Endothelial cell (in vitro differentiated cells): ENCODE measurements at places on chromosomes 5 and 9.

- DNase-seq: no peak
Observed at GRCh38 chr9:109914280-109915027, 134.5 kb downstream of the PALM2AKAP2 start.

- no peak for DNase-seq
Observed at GRCh38 chr5:89729623-89730301, 679.8 kb downstream of the CETN3 start.

- DNase-seq: no peak
Observed at GRCh38 chr5:3027185-3027865, 275.8 kb upstream of the IRX2 start.

DNA sequence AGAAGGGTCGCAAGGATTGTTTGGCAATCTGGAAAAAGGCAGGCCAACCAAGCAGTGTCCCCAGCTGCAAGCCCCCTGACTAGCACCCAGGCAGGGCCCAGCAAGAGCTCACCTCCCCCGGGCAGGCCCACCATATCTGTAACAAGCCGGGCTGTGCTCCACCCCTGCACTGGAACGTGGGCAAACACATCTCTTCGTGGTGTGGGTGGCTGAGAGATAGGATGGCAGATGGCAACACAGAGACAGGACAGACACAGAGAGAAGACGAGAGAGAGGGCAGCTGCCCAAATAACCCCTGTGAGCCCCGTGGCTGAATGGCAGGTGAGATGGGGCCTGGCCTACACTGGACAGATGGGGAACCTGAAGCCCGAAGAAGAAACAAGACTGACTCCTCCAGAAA, 9.4 kb downstream of the BBLN start:
- no peak for DNase-seq

GRCh38 chr9:97908705-97909104, 13.6 kb downstream of the TRMO start:
- DNase-seq: no peak

GRCh38 chr5:38831909-38832308, 13.9 kb upstream of the OSMR start:
- peak; percentile 37 for DNase-seq

DNA sequence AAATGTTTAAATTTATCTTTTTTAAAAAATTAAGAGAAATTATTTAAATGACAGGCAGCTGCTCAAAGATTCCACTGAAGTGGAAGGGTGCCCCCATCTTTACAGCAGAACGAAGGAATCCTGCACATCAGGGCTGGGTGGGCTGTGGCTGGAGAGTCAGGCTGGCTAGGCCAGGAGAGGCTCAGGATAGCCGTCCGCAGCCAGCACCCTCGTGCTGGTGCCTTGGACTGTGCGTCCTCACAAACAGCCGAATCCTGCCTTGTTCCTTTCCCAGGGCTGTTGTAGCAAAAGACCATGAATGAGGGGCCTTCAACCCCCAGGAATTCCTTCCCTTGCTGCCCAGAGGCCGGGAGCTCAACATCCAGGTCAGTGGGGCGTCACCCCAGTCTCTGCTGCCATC, 64.6 kb upstream of the FCN1 start:
- DNase-seq: no peak

- no peak for DNase-seq
Observed at GRCh38 chr5:134543820-134544614, 18.5 kb downstream of the JADE2 start.

DNA sequence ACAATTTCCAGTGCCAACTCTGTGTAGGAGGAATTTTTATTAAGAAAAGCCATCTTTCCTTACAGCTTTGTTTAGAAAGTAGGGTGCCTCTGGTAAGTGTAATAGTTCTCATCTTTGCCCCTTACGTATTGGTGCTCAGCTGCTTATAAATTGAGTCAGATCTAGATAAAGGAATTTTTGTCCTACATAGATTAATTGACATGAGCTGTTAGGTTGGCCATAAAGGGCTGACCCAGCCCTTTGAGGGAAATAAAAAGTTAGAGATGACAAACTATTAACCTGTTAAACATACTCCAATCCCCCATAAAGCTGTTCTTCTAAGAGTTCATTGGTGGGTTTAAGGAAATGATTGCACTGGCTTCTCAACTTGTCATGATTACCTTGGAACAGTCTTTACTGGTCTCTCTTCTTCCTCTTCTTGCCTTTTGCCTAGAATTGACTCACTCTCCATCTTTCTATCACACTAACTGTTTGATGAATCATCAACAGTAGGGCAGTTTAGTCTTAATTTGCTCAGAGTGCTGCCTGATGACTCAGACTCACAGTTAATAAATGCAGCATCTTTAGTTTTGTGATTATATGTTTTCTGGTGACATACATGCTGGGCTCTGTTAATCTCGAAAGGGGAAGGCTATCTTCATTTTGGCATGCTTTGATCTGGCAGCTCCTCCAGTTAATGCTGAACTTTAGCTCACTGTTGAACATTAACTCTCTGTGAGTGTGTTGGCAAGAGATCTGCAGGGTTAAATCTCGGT, 51.7 kb downstream of the ARHGAP26 start:
- no peak for DNase-seq

GRCh38 chr5:144102979-144103378, 67.5 kb downstream of the YIPF5 start:
- no peak for DNase-seq

GRCh38 chr9:2116073-2116472, 100.9 kb downstream of the SMARCA2 start:
- peak; percentile 40 for DNase-seq

- peak; percentile 47 for DNase-seq
Observed at GRCh38 chr9:128911529-128912035, 9.2 kb upstream of the PHYHD1 start.

GRCh38 chr5:139925216-139925562, 117.9 kb downstream of the NRG2 start:
- no peak for DNase-seq

DNA sequence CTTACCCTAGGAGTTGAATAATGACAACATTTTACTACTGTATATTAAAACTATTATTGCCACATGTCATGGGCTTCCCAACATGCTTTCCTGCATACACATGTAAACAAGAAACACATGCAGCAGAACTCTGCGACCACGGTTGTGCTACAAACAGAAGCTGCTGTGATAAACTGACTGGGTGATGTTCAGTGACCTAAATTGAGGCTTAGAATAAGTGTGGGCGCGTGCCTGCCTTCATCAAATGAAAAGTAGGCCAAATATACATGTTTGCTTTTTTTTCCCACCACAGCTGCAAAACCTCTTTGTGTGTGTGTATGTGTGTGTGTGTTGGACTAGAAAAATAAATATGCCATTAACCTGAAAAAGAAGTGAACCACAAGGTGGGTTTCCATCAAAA, 1202.1 kb downstream of the PTPRD start:
- DNase-seq: no peak

- DNase-seq: no peak
Observed at GRCh38 chr5:159061834-159062474, 37.8 kb downstream of the EBF1 start.

DNA sequence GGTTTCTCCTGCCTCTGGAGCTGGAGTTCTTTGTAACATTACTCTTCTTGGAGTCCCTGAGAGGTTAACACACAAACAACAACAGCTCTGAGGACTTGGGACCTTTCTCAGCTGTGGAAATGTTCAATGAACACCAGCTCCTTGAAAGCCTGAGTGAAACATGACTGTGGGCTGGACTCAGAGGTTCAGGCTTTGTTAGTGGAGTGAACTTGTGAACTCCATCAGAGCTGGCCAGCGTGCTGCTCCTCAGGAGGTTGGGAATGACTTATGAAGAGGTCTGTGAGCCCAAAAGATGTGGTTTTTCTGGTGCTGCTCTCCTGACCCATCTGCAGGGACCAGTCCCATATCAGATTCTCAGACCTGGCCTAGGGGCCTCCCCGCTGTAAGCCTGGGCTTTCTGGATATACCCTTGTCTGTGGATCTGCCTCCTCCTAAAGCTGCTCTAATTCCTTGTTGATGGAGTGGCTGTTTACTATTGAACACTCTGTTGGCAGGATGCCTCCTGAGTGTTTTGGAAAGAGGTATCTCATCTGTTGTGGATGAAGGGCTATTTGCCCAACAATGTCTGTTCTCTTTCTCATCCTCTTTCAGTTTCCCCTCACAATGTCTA, 170.0 kb upstream of the GDNF start:
- no peak for DNase-seq

GRCh38 chr5:97167435-97167834, 15.6 kb downstream of the RIOK2 start:
- DNase-seq: no peak

GRCh38 chr9:35490155-35490909, 421 bp downstream of the RUSC2 start:
- DNase-seq: peak; percentile 15

DNA sequence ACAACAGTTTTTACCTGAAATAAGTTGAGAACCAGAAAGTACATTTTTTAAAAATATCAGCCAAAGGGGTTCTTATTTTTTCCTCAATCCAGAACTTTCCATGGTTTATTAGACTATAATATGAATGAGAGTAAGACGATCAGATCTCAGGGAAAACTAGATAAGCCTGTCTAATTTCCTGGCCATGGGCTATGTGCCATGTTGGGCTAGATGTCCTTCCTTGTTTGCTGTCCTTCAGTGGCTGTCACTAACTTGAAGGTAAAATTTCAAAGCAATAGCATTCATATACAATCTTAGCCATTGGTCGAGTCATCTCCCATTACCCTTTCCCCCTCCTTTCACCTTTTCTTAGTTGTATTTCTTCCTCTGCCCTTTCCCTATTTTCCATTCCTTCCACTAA, 179.5 kb upstream of the PPP1R2B start:
- no peak for DNase-seq

GRCh38 chr5:168925160-168925559, 346.0 kb upstream of the PANK3 start:
- DNase-seq: no peak

DNA sequence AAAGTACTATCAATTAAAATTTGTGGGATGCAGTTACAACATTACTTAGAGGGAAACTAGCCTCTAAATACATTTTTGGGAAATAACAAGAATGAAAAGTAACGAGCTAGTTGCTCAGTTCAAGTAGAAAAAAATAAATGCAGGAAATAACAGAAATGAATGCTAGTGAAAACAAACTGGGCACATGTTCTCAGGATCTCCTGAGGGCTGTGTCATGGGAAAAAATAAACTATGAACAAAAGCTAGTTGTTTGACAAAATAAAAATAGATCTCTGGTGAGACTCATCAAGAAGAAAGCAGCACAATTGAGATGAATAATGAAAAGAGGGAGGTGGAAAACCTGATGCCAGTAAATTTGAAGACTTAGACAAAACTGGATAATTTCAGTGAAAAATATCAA, 16.3 kb downstream of the IDNK start:
- no peak for DNase-seq

- no peak for DNase-seq
Observed at GRCh38 chr5:36334315-36334714, 32.6 kb upstream of the RANBP3L start.

GRCh38 chr9:30244877-30245276, 2139.6 kb upstream of the ACO1 start:
- DNase-seq: no peak
